ENCODE measurements at places on chromosomes 13 and 19.
A peak's percentile ranks its signal among the peaks of the same experiment; 100 is the strongest.

DNA sequence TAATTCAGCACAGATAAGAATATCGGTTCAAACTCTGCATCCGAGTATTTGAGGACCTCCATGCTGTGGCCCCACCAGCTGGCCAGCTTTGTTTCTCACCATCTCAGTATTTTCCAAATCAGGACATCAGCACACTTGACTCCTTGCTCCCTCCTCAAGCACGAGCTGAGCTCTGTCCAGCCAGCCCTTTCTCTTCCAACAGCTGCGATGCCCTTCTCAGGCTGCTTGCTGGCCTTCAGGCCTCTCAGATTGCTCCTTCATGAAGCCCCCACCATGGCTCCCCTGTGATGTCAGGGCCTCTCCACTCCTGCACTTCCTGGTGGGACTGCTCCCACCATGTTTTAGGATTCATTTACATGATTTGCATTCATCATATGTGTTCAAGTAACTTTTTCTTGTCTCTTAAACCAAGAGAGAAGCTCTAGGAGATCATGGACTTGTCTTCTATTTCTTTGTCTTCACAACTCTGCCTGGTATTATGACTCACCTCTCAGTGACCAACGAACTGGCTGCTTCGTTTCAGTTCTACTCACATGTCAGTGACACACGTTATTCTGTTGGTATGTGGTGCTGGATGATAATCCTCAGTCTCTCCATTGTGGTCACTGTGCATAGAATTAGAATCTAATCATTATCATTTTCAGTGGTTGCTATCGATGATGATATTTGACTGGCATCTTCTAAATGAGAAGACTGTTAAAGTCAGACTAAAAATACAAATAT lies 471.7 kb downstream of the EFNB2 start:
- DNase-seq: no peak

GRCh38 chr13:20140487-20140886 lies 20.4 kb downstream of the GJA3 start:
- peak; percentile 9 for DNase-seq

DNA sequence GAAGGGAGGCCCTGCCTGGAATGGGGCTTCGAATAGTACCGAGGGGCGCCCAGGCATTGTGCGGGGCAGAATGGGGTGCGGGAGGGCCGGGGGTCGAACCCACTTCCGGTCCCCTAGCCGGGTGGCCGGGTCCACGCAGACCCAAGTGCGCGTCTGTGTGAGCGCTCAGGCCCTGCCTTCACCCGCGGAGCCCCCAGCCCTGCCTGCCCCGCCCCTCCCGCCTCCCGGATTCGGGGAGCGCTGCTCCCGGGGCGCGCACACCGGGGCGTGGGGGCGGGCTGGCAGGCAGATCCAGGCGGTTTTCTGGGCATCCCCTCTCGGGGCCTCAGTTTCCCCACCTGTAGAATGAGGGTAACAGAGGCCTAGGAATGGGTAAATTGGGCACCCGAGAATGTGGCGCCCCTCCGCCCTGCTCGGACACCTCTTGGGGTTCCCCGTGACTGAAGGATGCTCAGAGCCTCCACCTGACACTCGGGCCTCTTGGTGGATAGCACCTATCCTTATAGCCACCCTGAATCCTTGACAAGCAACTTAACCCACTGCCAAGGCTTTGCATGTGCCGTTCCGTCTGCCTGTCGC lies 682 bp downstream of the PIK3R2 start:
- DNase-seq: peak; percentile 53

- DNase-seq: no peak
These were observed 188.1 kb downstream of the UGGT2 start for GRCh38 chr13:95865080-95865615.
